ENCODE measurements at places on chromosomes 4 and X.

GRCh38 chrX:40088803-40089540 is 8.8 kb downstream of the BCOR start:
- DNase-seq: no peak

GRCh38 chr4:18559492-18559891 is 537.9 kb upstream of the LCORL start:
- DNase-seq: no peak

DNA sequence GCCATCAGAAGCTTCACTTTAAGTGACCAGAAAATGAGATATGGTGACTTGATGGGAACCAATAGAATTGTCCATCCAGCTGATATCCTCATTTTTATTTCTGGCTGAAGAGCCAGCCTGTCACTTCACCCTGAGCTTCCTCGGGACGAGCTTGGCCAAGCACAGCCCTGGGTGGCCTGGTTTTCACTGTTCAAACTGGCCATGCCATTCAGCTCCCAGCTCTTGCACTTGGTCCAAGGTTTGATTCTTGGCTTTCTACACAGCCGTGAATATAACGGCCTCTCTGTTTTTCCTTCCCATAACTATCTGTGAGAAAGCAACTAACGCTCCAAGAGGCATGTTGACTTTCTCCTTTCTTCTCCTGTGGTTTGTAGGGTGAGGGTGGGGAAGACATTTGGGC is 71.9 kb downstream of the LIMCH1 start:
- DNase-seq: no peak

DNA sequence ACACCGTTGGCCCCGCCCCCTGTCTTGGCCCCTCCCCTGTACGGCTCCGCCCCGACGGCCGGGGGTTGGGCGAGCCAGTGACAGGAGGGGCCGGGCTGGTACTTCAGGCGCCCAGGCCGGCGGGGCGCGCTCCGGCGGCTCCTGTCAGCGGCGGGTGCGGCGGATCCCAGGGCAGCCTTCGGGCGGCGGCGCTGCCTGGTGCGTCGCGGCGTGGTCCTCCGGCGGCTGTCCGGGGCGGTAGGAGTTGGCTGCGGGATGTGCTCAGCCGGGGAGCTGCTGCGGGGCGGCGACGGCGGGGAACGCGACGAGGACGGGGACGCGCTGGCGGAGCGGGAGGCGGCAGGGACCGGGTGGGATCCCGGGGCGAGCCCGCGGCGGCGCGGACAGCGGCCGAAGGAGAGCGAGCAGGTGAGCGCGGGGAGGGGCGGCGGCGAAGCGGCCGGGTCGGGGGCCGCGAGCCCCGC is at the start of gene FAM241A:
TSS of gene FAM241A (plus strand) at position 129 of the 464 bp plus-strand sequence. CDS start at position 256, 127 bp downstream.
- DNase-seq: peak; percentile 96

GRCh38 chr4:88661739-88662138 is 35.9 kb downstream of the NAP1L5 start:
- no peak for DNase-seq

DNA sequence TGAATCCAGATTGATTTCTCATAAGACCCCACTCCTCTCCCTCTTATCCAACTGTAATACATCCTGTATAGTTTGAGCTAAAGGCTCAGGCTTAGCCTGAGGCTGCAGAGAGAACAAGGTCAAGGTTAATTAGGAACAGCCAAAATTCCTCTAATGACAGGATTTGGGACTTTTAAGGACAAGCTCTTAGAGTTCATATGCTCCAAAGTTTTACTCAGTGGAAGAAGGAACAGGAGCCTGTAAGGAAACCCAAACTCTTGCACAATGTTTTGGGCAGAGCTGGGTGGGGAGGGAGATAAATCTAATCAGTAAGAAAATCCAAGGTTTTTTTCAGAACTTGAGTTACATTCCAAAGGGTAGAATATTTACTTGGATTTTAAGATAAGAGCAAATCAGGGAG is 238.8 kb downstream of the QDPR start:
- DNase-seq: no peak

- no peak for DNase-seq
Measured at GRCh38 chr4:6826781-6827508, 44.4 kb downstream of the KIAA0232 start.

DNA sequence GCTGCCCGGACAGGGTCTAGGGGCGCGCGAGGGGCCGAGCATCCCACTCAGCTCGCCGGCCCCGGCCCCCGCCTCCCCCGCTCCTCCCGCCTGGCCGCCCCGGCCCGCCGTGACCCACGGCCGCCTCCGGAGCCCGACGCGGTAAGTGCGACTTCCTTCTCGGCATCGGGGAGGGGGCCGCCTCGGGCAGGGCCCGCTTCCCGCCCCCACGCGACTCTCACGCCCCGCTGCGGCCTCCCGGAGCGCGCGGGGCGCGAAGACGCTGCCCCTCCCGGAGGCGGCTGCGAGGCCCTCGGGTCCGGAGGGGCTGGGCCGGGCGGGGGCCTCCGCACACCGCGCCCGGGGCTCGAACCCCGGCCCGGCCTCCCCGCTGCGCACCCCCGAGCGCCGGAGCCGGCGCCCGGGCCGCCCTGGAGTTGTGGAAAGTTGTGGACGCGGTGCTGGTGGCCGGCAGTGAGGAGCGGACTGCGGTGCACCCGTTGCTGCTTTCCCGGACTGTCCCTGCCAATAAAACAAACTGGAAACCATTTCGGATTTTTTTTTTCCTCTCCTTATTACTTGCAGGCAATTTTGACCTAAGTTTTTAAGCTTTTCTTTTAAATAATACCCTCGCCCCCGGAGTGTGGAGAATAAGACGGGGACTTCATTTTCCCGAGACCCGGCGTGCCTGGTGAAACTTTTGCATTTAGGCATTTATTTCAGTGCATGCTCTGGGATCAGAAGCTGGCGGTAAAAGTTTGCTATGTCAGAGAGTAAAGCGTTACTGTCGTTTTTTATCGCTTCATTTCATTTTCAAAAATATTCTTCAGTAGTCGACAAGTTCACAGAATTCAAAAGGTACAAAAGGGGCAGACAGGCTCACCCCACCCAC is 13.0 kb upstream of the TMEM156 start:
- DNase-seq: no peak

- no peak for DNase-seq
Measured at GRCh38 chrX:113470166-113470565, 629.5 kb upstream of the AMOT start.

DNA sequence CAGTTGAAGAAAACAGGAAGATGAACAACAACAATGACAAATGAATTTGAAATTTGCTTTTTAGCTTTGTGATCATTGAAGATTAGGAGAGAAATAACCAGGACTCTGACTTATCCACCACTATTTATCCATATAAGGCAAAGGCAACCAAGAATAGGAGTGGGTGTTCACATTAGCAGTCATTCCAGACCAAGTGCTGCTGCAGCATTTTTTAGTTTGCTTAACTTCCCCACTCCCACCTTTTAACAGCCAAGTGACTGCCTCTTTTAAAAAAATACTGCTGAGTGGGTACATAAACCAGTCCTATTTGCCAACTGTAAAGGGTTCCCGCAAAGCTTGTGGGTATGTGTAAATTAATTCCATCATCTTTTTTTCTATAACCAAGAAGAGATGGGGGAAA is 230.9 kb downstream of the IQCM start:
- DNase-seq: no peak

- DNase-seq: no peak
Measured at GRCh38 chr4:22334155-22334554, 181.7 kb downstream of the ADGRA3 start.

Measured in mesenteric fat pad (tissue), 1 donor.